Kidney capillary endothelial cell (primary cell): ENCODE measurements at places on chromosomes 7 and 10.

DNA sequence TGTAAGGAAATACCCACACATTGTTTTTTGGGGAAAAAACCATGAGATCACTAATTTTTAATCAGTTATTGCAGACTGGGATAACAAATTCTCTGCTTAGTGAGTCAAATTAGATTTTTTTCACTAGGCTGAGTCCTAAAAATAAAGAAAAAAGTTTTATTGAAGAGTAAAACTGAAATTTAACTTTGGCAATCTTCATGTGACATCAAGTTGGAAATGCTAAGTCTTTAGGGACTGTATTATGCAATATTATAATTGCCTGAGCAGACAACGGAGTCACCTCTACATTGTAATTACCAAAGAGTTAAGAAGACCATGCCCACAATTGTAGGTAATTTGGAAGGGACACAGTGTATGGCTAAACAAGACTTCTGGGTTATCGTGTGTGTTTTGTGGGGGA lies 2.2 kb upstream of the CLEC5A start:
- DNase-seq, result no peak

GRCh38 chr10:78296785-78297184 lies 263.1 kb downstream of the RPS24 start:
- no peak for DNase-seq

DNA sequence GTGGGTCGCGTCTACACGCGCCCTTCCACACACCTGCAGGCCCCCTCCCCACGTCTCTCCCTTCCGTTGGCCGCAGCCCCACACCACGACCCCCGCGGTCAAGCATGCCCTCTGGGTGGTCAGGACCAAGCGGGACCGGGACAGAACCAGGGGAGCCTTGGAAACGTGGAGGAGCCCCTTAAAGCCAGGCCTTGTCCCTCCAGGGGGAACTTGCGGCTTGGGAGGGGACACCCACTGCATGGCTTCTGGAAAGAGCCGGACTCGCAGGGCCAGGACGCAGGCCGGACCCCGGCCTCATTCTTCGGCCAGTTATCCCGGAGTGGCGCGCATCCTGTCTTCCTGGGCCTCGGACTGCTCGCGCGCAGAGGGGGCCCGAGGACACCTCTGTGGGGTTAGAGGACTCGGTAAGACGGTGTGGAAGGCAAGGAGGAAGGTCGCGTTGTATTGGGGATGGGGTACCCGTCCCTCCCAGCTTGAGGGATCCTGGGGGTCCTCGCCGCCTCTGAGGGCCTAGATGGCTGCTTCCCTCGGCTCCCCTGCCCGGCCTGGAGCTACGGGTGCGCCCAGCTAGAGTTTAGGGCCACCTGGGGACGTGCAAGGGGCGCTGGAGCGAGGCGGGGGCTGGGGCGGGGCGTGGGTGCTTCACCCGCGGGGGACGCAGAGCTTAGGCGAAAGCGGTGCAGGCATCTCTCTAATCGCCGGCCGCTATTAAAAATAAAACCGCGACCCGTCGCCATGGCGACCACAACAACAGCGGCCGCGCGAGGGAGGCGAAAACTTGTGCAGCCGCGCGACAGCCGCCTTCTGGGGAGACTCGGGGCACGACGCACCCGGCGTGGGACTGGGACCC lies 1.8 kb upstream of the PDGFA start:
- no peak for DNase-seq

GRCh38 chr10:131563411-131563810 lies 251.9 kb upstream of the TCERG1L start:
- DNase-seq, result no peak

GRCh38 chr10:127157089-127157488 lies 39.3 kb downstream of the INSYN2A start:
- DNase-seq, result no peak

DNA sequence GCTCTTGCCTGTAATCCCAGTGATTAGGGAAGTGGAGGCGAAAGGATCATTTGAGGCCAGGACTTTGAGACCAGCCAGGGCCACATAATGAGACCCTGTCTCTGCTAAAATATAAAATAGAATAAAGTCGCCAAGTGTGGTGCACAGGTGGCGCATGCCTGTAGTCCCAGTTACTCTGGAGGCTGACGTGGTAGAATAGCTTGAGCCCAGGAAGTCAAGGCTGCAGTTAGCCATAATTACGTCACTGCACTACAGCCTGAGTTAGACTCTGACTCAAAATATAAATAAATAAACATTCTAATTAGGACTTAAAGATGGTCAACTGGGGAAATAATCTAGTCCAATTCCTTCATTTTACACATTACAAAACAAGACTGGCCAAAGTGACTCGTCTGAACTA lies 768 bp downstream of the CHCHD2 start:
- DNase-seq, result peak; percentile 63

GRCh38 chr7:113915956-113916355 lies 2.9 kb downstream of the PPP1R3A start:
- no peak for DNase-seq

GRCh38 chr7:506921-507622 lies 12.6 kb downstream of the PDGFA start:
- DNase-seq, result no peak

GRCh38 chr10:72659694-72660093 lies 32.2 kb upstream of the MCU start:
- no peak for DNase-seq

GRCh38 chr7:30992414-30992813 lies 28.7 kb downstream of the GHRHR start:
- DNase-seq, result no peak

DNA sequence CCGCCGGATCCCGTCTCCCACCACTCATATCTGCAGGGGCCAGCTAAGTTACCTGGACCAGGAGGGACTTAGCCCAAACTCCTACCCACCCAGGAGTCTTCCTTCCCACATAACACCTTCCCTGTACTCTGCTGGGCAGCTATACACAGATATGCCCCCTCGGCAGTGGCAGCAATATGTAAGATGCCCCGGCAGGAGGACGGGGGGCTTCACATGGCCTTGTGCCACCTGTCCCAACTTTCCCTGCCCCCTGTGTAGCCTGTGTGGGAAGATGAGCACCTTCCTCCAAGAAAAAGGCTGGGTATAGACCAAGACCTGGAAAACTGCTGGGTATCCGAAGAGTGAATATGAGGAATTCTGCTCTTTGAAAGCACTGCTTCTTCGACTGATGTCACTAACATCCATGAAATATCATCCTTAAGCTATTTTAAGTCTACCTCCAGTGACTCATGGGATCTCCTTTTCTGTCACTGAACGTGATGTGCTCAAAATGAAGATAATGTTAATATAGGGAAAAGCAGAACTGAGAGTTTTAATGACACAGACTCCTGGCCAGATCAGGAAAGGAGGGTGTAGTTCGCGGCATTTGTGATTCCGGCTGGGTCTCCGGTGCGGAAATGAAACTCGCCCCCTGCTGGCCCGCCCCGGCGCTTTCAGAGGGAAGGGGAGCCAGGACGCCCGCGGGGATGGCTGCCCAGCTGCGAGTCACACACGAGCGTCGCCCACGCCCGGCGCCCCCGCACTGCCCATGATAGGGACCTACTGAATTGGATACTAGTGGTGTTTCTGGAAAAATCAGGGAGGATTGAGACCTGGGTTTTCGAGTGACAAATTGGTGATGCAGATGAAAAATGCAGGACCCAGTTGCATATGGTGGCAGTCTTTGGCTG lies 256.9 kb upstream of the NFE2L3 start:
- DNase-seq, result peak; percentile 50

DNA sequence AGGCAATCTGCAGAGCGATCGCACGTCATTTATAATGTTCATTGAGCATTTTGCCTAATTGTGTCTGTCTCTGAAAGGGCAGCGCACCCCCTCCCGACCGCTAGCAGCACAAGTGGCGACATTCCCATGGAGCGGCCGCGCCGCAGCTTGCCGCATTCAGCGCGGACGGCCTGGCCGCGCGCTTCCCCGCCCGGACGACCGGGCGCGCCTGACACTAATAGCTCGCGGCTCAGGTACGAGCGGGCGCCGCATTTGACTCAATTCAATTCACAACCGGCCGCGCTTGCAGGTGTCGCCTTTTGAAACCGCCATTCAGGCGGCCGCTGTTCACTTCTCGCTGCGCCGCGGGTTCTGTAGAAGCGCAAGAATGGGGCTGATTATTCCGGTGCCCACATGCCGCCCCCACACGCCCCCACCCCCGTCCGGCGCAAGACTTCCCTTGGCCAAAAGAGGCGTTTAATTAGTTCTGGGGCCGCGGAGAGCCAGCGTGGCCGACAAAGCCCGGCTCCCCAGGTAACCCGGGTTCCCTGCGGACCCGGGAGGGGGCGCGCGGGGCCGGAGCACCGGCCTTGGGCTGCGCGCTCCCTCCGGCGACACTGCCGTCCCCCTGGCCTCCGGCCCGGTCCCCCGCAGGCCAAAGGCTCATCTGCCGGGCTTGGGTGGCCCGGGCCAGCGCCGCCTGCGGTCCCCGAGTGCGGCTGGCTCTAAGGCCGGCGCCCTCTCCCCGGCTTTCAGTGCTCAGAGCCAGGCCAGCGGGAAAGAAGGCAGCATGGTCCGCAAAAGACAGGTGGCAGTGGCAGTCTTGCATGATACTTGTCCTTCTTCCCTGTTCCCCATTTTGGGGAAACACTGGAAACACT lies 18.7 kb upstream of the PTF1A start:
- no peak for DNase-seq

DNA sequence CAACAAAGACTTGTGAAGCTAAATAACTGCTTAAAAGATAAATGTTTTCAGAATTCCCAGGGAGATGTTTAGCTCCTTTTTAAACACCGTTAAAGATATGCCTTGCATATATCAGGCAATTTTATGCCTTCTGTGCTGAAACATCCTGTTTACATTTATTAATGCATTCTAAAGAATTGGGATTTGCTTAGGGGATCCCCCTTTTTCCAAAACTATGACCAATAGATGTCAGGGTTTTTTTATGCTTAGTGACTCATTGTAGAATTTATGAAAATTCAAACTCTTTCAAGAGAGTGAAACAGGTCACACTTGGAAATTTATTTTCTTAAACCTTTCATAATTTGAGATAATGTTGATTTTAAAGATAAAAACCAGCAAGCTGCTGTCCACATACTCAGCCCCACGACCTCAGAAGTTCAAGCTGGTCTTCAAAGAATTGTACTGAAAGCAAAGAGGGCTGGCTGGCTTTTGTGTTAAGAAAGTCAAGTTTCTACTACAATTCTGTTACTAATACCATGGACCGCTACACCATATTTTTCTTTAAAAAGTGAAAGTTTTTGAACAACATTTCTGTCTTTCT lies 411.8 kb downstream of the ETV1 start:
- no peak for DNase-seq
